ENCODE measurements at places on chromosomes 12 and 14.

GRCh38 chr12:25438638-25439037, 114.4 kb downstream of the LMNTD1 start:
- no peak for DNase-seq

DNA sequence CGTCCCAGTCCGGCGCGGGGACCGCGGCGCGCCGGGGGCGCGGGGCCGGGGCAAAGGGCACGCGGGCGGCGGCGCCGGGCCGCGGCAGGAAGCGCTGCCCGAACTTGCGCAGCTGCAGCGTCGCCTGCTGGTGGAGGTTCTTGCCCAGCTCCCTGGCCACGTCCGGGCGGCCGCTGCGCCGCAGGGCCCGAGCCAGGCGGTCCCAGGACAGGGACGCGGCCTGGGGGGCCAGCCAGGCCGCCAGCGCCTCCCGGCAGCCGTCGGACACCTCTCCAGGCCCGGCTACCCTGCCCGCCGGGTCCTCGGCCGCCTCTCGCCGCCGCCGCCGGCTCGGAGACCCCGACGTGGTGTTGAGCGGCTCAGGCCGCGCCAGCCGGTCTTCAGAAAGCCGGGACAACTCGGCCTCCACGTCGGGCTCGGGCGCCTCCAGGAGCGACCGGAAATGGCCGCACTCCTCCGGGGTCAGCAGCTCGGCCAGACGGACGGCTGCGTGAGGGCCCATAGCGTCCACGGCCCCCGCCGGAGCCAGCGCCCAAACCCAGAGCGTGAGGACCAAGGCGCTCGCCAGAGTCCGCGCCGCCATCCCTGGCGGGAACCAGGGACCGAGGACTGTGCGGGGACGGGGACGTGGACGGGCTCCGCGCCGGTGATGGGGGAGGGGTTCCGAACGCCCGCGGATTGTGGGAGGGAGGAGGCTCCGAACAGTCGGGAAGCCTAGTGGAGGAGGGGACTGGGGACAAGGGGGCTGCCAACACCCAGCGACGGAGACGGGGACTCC, 34.0 kb downstream of the FIGNL2 start:
- peak; percentile 28 for DNase-seq

- no peak for DNase-seq
Observed at GRCh38 chr12:44428825-44429224, 447.3 kb downstream of the NELL2 start.

GRCh38 chr14:34020014-34020413, 69.1 kb upstream of the EGLN3 start:
- no peak for DNase-seq

GRCh38 chr12:58969237-58969636, 48.9 kb upstream of the LRIG3 start:
- DNase-seq = no peak

DNA sequence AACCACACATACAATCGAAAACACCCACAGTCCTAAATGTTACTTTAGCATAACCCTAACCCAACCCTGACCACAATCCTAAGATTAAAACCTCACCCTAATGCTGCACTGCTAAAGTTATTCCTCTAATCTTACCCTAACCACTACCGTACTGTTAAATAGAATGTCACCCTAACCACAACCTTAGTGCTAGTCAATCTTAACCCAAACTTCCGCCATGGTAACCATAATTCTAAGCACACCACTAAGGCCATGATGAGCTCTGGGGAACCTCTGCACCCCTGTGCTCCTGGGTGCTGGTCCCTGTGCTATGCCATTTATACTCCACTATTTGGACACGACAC, 38.0 kb downstream of the LTBP2 start:
- DNase-seq = no peak

DNA sequence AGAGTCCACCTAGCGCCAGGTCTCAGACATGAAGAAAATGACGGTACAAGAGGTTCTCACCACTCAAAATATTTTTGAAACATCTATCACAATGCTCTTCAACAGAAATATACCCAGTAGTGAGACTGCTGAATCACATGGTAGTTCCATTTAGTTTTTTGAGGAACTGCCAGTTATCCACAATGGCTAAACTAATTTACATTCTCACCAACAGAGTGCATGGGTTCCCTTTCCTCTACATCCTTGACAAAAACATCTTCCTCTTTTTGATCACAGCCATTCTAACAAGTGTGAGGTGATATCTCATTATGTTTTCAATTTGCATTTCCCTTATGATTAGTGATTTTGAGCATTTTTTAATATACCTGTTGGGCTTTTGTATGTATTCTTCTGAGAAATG, 5.7 kb upstream of the GPR65 start:
- no peak for DNase-seq

DNA sequence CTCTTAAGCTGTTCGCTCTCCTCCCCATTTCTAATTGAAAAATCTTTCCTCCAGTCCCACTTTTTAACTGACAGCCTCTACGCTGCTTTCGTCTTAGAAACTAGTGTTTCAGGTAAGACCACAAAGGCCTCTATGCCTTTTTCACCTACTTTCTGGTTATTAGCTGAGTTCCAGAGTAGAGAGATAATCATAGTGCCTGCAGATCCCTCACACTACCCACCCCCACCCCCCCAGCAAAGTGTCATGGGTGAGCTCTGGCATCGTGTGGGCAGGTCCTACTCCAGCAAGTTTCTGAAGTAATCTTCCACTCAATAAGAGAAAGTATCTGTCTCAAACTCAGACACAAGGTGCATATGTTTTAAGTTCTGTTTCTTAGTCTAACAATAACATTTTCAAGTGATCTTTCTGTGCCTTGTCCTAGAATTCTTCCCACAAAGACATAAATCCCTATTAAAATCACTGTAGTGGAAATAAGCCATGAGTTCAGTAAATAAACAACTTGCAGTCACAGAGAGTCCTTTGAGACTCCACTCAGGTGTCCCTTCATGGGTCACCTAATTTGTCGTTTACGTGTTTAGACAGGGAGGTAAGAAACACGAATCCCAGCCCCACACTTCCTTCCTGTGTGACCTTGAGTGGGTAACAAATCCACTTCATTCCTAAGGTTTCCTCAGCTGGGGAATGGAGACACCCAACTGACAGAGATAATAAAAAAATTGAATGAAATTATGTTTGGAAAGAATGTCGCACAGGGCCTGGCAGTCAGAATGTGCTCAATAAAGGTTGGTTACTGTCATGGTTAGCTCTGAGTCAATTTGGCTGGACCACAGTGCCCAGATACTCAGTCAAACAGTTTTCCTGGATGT, 228.9 kb upstream of the CAND1 start:
- DNase-seq = no peak

DNA sequence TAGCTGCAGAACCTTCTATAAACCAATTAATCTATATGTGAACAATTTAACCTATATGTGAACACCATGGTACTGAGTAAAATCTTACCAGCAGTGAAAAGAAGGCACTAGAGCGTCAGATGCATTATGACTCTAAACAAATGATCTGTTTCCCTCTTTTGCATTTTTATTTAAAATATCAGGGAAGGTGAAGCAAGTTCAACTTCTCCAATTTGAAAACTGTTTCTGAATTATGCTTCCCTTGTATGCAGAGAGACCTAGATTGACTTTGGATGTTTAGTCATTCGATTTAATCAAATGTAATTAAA, 80.9 kb downstream of the DAD1 start:
- DNase-seq = no peak

- no peak for DNase-seq
Observed at GRCh38 chr14:49583629-49584028, 2.6 kb downstream of the RPS29 start.

- peak; percentile 67 for DNase-seq
Observed at GRCh38 chr12:42502682-42503081, 86.9 kb downstream of the PRICKLE1 start.

GRCh38 chr14:80636071-80636470, 305.5 kb downstream of the CEP128 start:
- DNase-seq = no peak

DNA sequence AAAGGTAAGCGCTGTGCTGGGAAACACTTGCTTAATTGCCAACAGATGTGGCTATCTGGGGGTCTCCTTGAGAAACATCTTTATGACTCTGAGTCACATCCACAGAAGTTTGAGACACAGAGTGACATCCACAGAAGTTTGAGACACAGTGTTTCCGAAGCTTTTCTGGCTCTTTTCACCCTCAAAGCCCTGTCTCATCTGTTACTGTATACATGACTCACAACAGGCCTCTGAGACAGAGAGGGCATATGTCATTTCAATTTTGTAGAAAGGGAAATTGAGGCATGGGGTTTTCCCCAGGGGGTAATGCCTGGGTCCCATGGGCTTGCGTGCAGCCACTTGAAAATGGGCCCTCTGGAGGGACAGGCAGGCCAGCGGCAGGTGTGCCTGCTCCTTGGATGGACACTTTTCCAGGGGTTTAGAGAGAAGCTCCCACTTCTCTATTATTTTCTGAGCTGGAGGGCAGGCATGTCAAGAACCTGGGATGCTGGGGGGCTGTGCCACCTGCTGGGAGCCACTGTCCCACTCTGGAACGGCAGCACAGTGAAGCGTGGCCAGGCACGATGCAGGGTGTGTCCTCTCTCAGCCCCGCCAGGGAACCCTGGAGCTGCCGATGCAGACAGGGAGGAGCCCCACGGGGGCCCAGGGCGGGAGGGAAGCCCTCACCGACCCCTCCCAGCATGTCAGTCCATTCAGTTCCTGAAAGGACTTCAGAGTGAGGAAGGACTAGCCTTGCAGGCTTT, 111.3 kb upstream of the FKBP4 start:
- no peak for DNase-seq

DNA sequence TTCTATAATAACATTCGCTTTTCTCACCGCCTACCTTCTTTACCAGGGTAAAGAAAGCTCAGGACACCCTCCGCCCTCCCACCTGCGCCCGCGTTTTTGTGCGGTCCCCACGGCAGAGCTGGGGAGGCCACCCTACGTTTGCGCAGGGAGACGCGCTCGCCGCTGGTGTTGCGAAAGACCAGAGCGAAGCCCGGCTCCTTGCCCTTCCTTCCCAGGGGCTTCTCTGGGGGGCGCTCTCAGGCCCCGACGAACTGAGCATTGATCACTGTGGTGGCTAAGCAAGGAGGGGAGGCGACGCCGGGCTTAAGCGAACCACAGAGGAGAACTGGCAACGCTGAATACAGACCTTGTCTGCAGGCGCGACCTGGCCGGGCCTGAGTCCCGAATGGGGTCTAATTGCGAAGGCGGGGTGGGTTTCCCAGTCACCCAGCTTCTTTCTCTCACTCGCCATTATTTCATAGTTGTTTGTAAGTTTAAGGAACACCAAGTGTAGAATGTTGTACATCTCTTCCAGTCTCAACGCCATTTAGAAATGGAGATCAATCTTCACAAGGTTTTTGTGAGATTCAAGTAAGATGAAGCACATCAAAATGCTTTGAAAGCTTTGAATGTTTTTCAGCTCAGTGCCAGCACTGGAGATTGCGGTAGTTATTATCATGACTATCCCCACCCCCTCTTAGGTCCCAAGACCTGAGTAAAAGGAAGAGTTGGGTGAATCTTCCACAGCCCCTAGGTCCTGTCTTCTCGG, 1.7 kb upstream of the NKX2-1 start:
- no peak for DNase-seq

- DNase-seq = no peak
Observed at GRCh38 chr14:32304296-32304695, 24.8 kb upstream of the AKAP6 start.

DNA sequence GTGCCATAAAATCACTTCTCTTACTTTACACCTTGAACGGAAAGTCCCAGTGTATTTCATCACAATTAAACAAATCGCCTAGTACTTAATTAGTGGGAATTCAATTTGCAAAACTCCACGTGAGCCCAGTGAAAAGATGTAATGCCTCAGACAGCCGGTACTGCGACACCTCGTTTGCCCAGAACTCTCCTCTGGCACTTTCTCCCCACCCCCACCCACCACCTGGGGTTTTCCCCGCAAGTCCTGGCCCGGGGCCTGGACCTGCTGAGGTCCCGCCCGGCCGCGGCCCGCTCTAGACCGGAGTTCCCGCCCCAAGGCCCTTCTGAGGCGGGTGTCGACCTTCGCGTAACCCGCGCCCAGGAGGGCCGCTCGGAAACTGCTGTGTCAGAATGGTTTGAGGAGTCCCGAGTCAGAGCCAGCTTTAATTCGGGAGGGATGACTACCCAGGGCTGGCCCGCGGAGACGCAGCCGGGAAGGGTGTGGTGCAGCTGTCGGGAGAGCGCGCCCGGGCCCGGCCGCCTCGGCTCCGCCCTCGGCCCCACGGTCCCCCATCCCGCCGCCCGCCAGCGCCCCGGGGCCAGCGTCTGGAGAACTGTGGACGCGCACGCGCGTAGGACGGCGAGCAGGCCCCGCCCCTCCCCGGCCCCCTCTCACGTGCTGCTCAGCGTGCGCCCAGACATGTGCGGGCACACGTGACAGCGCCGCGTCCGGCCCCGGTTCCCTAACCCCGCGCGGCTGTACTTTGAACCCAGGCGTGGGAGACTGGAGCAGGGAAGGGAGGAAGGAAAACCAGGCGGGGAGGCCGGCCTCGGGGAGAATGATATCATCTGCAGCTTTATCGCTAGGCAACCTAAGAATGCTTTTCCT, 10.8 kb downstream of the BHLHE41 start:
- peak; percentile 95 for DNase-seq

GRCh38 chr12:4628406-4628805, 20.4 kb downstream of the AKAP3 start:
- no peak for DNase-seq

- no peak for DNase-seq
Observed at GRCh38 chr12:10891937-10892336, 7.9 kb upstream of the PRH1 start.

- DNase-seq = no peak
Observed at GRCh38 chr14:104082807-104083206, 2.7 kb upstream of the ASPG start.

- no peak for DNase-seq
Observed at GRCh38 chr12:49261721-49262120, 3.2 kb upstream of the TUBA1C start.

DNA sequence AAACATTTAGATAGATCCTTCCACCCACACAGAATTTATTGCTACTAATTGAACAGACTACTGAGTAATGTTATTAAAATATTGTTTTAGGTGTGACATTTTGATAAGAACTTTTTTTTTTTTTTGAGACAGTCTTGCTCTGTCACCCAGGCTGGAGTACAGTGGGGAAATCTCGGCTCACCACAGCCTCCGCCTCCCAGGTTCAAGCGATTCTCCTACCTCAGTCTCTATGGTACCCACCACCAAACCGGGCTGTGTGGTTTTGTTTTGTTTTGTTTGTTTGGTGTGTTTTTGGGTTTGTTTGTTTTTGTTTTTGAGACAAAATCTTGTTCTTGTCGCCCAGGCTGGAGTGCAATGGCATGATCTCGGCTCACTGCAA, 40.9 kb downstream of the COX16 start:
- no peak for DNase-seq

Data from skin of body (tissue), 3 donors.